ENCODE measurements at places on chromosomes 2 and 18.
A peak's percentile ranks its signal among the peaks of the same experiment; 100 is the strongest.

- DNase-seq = no peak
These were observed 176.3 kb downstream of the ALPK2 start for GRCh38 chr18:58452454-58453166.

DNA sequence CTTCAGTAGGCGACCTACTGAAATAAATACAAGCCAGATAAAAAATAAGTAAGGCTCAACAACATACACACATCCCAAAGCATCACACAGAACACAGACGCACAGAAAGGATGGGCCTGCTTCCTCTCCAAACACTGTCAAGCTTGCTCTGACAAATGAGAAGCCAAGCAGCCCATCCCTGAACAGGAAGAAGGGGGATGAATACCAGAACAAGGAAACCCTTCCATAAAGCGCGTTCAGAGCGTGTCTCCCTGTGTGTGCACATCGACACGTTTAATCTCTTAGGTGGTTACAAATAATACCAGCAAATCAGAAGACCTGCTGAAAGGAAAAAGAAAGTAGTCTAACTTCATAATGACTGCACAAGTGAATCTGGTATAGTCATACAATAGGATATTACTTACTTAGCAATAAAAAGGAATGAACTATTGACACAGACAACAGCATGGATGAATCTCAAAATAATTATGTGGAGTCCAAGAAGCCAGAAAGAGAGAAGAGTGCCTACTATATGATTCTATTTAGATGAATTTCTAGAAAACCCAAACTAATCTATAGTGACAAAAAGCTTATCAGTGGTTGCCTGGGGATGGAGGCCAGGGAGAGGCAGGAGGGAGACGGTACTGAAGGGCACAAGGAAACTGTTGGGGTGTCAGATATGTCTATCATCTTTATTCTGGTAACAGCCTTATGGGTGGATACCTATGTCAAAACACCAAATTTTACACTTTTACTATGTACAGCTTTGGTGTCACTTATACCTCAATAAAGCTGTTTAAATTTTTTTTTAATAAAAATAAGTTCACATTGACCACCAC lies 26.8 kb downstream of the MBOAT2 start:
- peak; percentile 83 for DNase-seq

- peak; percentile 87 for DNase-seq
These were observed at the start of gene VWC2L for GRCh38 chr2:214410918-214411554. TSS of gene VWC2L (plus strand) at chr2:214411054. CDS start at chr2:214414194, 3,140 bp downstream.

DNA sequence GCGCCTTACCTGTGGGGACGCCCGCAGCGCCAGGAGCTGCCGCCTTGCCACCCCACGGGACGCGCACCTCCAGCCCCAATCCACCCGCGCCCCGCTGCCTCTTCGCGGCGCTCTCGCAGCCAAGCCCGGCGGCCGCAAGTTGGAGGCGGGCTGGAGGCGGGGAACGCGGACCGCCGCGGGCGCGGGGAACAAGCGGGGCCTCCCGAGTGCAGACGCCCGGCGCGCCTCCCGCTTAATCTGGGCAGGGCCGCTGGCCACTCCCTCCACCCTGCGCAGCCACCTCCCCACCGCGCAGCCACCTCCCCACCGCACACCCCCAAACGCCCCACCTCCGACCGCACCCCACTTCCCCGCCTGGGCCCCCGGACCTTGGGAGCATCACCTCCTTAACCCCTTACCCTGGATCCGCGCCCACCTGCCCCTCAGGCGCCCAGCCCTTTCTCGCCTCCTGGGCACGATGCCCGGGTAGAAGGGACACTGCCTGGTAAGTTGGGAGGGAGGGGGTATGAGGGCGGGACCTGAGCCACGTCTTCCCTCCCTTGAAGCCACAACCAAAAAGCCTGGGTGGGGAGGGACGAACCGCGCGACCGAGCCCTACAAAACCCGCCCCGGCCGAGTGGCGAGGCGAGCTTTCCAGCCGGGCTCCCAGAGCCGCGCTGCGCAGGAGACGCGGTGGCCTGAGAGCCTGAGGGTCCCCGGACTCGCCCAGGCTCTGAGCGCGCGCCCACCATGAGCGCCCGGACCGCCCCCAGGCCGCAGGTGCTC lies at the start of the genes COL4A3 and COL4A4:
Gene COL4A3 (plus strand): TSS at position 627 of the 765 bp plus-strand sequence. CDS start 103 bp downstream, at position 730.
Gene COL4A4 (minus strand): TSS at position 208 of the 765 bp plus-strand sequence. CDS start 16,722 bp downstream, outside the sequence.
- DNase-seq = peak; percentile 13

- DNase-seq = no peak
These were observed 224.1 kb downstream of the LRP1B start for GRCh38 chr2:141906678-141907077.

GRCh38 chr2:24972315-24972961 lies 683 bp upstream of the DNAJC27 start:
- peak; percentile 60 for DNase-seq

DNA sequence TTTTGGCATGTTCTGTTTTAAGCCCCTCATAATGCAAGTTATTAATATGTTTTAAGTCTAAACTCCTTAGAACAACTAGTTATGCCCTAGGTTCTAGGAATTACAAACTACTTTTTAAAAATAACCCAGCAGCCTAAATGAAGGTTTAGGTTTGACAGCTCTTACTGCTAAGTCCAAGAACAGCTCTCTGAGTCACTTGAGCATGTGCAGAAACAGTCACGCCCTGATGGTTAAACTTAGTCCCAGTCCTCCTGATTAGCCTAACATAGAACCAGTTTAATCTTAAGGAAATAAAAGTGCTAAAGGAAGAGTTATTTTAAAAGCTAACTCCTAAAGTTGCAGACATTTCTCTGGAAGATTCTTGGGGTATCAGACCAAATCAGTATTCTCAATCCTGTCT lies 72.5 kb downstream of the RMDN2 start:
- DNase-seq = no peak

GRCh38 chr18:8816220-8816619 lies 110.9 kb downstream of the MTCL1 start:
- peak; percentile 82 for DNase-seq

DNA sequence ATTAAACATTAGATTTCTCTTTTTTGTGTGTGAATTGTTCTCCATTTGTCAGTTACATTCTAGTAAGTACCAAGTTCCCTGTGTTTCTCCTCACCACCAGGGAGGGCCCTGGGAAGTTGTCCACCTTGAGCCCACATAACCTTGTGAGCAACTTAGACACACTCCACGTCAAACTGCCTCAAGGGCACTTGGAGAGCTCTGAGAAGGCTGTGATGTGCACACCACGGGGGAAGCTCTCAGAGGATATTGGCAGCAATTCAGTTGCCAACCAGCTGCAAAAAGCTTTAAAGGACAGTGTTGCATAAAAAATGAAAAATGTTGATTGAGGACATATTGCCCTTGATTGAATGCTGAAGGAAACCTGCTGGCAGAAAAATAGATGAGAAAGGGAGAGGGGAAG lies 743.6 kb downstream of the RNF144A start:
- DNase-seq = no peak

- DNase-seq = no peak
These were observed 402.1 kb downstream of the PARD3B start for GRCh38 chr2:204947405-204947804.

DNA sequence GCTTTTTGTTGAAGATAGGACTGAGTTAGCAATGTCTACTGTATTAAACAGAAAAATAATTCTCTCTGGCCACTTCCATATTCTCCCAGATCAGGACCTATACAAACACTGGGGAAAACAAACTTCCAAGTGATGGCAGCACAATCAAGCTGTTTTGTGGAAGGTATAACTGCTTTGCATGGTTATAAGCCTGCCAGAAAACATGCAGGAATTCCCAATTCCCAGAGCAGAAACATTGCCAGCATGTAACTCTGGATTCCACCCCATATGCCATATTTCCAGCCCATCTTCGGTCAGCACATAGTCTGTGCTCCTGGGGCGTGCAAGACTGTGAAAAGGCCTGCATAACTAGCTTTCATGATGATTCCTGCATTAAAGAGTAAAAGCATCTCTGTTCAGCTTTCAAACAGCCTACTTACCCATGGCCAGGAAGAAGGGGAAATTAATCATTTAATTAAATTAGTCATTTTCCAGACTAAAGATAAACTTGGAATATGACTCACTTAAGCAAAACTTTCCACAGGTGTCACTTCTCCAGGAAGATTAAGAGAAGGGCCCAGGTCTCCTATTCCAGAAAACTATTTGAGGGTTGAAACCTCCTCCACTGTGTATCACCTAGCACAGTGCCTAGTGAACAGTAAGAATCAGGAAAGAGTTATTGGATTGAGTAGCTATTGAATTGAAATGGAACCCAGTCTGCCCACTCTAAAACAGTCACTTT lies 280.5 kb downstream of the NRXN1 start:
- peak; percentile 75 for DNase-seq

DNA sequence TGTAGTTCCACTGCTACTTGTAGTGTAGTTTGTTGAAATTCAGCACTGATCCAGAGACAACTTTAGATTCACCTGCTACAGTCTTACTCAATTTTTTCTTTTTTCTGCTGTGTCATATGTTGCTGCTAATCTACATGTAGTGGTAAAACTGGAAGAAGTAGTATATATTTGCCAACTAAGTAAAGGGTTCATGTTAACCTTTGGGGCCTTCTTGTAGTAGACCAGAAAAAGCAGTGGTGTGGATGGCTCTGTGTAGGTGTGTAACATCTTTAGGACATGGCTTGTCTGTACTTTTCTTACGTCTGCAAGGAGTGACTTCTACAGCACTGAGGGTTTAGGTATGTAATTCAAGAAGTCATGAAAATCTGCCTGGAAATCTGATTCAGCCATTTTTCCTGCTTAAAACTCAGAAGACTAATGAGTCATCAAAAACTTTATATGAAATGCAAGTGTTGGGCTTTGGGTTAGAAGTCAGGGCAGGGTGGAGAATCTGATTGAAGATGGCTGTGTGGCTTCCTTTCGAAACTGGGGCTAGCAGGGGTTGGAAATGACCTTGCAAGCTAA lies 8.4 kb downstream of the PTPRM start:
- no peak for DNase-seq

DNA sequence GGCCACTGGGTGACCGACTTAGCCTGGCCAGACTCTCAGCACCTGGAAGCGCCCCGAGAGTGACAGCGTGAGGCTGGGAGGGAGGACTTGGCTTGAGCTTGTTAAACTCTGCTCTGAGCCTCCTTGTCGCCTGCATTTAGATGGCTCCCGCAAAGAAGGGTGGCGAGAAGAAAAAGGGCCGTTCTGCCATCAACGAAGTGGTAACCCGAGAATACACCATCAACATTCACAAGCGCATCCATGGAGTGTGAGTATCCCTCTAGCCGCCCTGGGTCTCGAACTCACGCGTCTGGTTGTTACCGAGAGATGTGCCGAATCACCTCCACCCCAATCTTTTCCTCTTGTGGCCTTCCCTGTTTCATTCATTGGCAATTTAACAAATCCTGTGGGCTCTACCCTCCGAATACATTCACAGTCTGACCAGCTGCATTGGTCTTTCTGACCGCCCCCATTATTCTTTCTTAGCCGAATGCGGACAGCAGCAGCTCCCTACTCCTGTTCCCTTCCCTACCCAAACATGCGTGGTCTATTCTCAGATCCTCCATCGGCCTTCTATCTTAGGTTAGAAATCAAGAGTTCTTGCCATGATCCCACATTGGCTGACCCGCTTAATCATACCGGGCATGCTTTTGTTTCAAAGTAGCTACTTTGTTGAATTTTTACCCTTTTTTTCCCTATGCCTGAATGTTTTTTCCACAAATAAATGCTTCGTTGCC lies 631 bp downstream of the RPL31 start:
- no peak for DNase-seq

DNA sequence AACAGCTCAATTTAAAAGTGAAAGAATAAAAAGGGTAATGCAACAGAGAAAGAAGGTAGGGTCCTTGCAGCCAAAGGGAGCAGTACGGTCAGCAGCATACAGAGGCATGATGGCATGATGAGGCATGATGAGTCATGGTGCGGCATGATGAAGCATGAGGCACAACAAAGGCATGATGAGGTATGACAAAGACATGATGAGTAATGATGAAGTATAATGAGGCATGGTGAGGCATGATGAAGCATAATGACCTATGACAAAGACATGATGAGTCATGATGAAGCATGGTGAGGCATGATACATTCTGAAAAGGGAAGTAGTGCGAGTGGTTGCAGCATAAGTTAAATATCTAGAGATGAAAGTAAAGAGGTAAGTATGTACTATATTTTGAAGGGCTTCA lies 673.2 kb downstream of the TMEM182 start:
- DNase-seq = no peak

DNA sequence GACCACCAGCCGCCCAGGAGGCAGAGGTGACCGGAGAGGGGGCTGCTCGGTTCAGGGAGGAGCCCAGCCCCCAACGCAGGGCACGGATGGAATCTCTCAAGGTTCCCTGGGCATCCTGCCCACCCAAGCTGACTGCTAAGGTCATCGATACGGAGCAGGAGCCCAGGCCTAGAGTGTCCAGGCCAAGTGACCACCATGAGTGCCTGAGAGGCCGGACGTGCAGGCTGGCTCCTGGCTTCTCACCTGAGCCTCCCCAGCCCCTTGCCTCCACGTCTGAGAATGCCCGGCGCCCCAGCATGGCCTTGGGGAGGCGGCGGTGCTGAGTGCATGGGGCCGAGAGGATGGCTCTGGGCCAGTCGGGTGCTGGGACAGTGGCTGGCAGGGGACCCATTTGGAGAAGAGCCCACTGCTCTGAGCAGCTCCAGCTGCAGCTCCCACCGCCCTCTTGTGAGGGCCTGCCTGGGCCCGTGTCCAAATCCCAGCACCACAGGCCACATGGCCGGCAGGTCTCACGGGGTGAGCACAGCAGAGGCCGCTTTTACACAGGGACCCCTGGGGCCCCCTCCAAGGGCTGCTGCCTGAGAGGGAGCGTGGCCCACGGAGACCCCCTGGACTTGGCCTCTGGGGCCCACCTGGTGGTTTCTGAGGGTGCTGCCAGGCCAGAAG lies 102.8 kb upstream of the CTDP1 start:
- peak; percentile 77 for DNase-seq

GRCh38 chr2:33395655-33396249 lies 80.7 kb upstream of the RASGRP3 start:
- DNase-seq = peak; percentile 33

DNA sequence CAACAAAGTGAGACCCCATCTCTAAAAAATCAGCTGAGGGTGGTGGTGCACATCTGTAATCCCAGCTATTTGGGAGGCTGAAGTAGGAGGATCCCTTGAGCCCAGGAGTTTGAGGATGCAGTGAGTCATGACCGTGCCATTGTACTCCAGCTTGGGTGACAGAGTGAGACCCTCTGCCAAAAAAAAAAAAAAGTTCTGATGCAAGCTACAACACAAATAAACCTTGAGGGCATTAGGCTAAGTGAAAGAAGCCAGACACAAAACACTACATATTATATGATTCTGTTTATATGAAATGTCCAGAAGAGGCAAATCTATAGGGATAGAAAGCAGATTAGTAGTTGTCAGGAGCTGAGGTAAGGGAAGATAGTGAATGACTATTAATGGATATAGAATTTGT lies 13.0 kb downstream of the YWHAQ start:
- no peak for DNase-seq

DNA sequence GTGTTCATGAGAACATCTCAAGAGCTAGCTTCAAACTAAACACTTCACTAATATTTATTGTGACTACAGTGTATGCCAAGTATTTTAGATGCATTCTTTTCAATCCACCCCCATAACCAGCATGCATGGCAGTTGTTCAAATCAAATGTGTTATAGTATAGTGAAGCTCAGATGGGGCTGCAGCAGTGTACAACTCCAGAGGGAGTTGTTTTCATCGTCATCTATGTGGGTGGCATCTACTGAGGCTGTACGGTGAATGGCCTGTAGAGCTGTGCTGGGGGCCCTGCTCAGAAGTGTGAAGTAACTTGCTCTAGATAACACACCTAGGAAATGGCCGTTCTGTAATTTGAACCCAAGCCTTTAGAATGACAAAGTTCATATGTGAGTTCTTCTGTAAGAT lies 71.8 kb upstream of the LRATD1 start:
- DNase-seq = no peak
